ENCODE measurements at places on chromosomes 2 and 18. TPM values are rescaled to one million over a fixed set of nuclear protein-coding genes. Genes with fewer than 3 reads are reported as not detected.

DNA sequence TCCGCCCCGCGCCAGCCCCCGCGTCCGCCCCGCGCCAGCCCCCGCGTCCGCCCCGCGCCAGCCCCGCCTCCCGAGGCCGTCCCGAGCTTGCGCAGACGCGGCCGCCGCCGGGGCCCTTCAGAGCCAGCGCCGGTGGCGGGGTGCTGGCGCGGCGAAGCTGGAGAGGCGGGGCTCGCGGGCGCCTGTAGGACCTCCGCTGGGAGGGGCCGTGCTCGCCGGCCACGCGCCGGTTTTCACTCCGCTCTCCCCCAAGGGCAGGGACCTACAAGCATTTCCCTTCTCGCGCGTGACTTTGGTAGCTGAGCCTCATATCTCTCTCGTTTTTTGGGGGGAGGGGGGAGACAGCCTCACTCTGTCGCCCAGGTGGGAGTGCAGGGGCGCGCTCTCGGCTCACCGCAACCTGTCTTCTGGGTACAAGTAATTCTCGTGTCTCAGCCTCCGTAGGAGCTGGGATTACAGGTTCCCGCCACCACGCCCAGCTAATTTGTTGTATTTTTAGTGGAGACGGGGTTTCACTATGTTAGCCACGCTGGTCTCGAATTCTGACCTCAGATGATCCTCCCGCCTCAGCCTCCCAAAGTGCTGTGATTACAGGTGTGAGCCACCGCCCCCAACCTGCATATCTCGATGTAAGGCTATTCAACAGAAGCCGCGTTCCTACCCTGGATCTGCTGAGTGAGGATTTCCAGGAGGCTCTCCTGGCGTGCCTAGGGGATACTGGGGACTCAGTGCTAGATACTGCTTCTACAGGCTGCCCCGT is at the start of gene ZNF514:
Gene ZNF514, minus strand, starts transcription at position 159 of the 760 bp plus-strand sequence. CDS start 6,595 bp downstream, outside the sequence.
- no peaks in the 10 kb centered on the region for H3K36me3 ChIP-seq
- no peaks in the 10 kb centered on the region for H3K4me1 ChIP-seq
- H3K27ac ChIP-seq, result peak within 1 kb of the TSS; percentile 5
- no peaks in the 10 kb centered on the region for H3K27me3 ChIP-seq

The FBXO15 gene
- 0.28 TPM for polyA plus RNA-seq

DNA sequence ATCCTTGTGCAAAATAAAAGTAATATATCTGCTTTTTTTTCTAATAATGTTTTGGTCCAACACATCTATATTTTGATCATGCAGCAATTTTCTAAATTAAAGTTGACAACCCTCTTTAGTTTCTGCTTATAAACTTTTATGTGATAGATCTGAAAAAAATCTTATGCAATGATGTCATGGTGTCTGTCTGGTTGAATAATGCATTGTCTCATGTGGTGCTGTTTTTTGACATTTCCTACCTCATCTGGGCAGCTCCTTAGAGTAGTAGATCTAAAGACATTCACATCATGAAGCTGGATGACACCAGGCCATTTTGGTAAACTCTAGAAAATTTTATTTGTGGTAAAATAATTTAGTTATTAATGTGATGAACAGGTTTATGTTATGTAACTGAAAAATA is 106.8 kb upstream of the FN1 start:
- no peak overlapping the region for H3K27ac ChIP-seq
- H3K36me3 ChIP-seq, result no peaks in the 10 kb centered on the region
- H3K27me3 ChIP-seq, result no peaks in the 10 kb centered on the region
- DNase-seq, result no peak
- no peaks in the 10 kb centered on the region for H3K4me1 ChIP-seq

GRCh38 chr2:43824951-43825493 is 13.6 kb downstream of the ABCG5 start:
- H3K27me3 ChIP-seq, result no peaks in the 10 kb centered on the region
- peaks cover 40% of the 10 kb centered on the region for H3K36me3 ChIP-seq
- no peak for DNase-seq
- peaks cover 5% of the 10 kb centered on the region for H3K4me1 ChIP-seq

GRCh38 chr18:7940379-7940778 is 373.3 kb downstream of the PTPRM start:
- H3K4me3 ChIP-seq, result no peak overlapping the region
- no peaks in the 10 kb centered on the region for H3K4me1 ChIP-seq
- no peak for DNase-seq

- no peaks in the 10 kb centered on the region for H3K27me3 ChIP-seq
- no peak for DNase-seq
- H3K4me3 ChIP-seq, result no peak overlapping the region
- no peak overlapping the region for H3K27ac ChIP-seq
- peaks cover 14% of the 10 kb centered on the region for H3K36me3 ChIP-seq
- H3K4me1 ChIP-seq, result no peaks in the 10 kb centered on the region
These were observed 17.6 kb downstream of the FBXO11 start for GRCh38 chr2:47888581-47889280.

All from small intestine (tissue), 16 donors.